ENCODE measurements at places on chromosomes 7 and 10.
A peak's percentile ranks its signal among the peaks of the same experiment; 100 is the strongest.

GRCh38 chr7:110938165-110938564 lies 152.8 kb upstream of the LRRN3 start:
- no peak for DNase-seq

- DNase-seq, result no peak
These were observed 197.7 kb downstream of the SEMA3A start for GRCh38 chr7:83996879-83997278.

DNA sequence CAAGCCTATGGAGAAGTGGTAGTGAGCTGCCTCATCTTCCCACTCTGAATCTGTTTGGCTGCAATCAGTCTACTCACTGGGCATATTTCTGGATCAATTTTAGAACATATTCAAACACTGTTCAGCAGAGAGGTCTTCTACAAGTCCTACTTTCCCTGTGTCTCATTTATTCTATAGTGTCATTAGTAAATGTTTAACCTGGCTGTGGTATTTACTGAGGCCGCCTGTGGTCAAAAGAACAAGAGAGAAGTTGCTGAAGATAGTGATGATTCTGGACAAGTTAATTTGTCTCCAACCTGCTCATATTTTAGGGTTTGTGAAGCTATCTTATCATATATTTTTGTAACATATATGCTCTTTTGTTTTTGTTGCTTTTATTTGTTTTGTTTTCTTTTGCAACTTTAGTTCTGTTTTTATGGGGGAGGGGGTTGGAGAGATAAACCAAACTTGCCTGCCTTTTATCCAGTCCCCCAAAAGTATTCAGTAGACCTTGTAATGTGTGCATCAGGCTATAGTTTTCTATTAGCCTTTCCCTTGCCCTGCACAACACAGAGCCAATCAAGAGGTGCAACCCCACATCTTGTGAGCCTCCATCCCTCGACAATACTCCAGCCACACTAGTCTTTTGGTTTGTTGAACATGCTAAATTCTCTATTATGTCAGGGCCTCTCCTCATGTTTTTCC lies 362.8 kb upstream of the MBL2 start:
- DNase-seq, result no peak

- no peak for DNase-seq
These were observed 42.0 kb upstream of the CYP2C18 start for GRCh38 chr10:94641480-94641879.

DNA sequence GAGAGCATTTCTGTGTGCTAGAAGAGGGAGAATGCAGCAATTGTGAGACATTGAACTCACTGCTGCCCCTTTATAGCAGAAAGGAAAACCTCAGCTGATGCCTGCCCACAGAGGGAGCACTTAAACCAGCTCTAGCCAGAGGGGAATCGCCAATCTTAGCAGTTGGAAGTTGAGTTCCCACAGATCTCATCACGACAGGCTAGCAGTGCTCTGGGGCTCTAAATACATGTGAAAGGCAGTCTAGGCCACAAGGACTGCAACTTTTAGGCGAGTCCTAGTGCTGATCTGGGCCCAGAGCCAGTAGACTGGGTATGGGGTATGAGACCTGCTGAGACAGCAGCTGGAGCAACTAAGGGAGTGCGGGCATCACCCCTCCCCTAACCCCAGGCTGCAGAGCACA lies 25.2 kb upstream of the PRR15 start:
- DNase-seq, result no peak

GRCh38 chr7:138565071-138565450 lies 105.0 kb downstream of the TRIM24 start:
- DNase-seq, result no peak

DNA sequence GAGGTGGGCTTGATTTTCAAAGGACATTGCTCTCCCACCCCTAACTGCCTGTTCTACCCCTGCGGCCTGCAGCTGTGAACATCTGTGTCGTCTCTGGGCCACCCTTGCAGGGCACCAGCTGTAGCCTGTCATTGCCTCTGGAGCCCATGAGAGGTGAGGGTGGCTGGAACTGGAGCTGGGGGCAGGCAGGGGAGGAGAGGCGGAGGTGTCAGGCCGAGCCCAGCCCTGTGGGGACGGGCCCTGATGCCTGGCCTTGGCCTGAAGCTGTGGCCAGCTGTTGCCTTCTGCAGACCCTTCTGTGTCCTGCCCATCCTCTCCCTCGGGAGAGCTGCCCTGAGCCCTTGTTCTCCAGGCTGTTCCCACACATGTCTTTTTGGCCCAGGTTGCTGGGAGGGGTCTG lies 44.5 kb downstream of the PALD1 start:
- DNase-seq, result no peak

DNA sequence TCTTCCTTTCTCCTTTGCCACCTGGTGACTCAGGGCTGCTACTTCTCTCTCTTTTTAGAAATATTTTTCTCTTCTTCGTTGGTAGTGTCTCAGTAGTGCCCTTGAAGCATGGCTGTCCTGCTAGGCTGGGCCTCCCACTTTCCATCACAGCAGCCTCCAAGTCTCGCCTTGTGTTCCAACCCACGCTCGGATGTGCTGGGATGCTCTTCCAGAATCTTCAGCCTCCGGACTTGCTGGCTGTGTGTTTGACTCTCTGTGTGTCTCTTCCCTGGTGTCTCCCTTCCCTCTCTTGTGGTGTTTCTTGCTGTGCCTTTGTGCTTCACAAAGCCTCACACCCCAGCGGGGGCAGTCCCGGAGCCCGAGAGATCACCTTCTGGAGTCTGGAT lies 100.5 kb downstream of the INPP5A start:
- DNase-seq, result no peak

DNA sequence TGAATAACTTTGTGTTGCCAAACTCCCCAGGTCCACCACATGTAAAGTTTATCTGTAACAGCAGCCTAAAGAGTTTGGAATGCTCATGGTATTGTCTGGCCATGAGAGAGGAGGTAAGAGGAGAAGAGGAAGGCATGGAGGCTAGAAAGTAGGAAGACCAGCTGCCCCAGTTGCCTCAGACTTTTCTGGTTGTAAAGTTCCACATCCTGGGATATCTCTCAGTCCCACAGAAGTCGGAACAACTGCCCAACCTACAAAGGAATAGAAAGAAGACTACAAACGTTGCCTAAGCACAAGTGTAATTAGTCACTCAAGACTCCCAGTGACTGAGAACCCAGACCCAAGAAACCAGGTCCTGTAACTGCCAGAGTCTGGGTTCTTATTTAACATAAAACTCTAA lies 47.3 kb downstream of the CREB3L2 start:
- no peak for DNase-seq

DNA sequence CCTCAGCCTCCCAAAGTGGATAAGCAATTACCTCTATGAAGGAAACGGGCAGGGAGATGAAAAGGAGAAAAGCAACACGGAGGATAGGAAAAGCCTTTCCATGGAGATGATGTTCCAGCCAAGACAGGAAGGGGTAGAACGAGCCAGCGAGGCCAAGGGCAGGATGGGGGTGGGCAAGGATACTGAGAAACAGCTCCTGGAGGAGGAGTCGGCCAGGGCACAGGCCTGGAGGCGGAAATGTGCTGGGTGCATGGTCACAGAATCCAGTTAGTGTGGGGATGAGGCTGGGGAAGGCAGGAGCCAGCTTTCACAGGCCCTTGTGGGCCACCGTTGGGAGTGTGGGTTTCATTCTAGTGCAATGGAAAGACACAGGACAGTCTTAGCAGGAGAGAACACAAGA lies 162.6 kb downstream of the JAZF1 start:
- no peak for DNase-seq

DNA sequence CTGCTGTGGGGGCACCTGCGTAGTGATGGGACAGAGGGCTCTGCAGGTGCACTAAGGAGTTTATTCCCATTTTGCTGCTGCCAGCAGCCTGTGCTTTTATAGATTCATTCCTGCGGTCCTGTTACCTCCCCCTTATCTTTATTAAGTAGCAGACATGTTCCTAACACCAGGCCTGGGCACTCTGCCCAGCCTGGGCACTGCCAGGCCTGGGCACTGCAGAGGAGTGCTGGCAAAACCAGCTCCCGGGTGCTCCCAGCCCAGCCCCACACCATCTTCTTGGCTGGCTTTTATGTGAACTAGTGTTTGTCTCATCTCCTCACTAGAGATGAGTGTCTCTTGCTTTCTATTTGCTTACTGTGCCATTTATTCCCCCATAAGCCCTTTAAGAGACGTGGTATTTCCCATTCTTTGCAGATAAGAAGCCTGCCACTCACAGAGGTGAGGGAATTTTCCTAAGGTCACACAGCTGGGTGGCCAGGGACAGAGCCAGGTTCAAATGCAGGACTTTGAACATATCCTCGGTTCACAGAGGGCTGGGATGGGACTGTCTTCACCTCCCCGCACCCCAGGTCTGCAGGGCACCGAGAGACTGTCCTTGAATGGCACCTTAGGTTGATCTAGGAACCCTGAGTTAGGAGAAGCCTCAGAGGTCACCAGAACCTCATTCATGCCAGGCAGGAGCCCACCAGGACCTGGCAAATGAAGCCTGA lies 14.6 kb upstream of the DRGX start:
- peak; percentile 80 for DNase-seq

GRCh38 chr7:157752832-157753291 lies 416.1 kb downstream of the DNAJB6 start:
- no peak for DNase-seq

GRCh38 chr7:141275350-141275749 lies 201.5 kb downstream of the TMEM178B start:
- no peak for DNase-seq

DNA sequence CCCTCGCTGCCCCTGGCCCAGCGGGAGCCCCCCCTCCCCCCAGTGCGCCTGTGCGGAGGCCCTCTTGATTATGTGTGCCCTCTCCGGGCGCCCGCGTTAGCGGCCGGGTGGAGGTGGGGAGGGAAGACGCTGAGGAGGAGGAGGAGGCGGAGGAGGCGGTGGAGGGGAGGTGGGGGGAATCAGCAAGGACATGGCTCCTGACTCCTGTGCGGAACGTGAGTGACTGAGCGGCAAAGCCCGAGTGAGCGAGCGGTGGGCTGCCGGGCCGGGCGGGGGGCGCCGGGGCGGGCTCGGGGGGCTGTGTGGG lies 201 bp downstream of the MLLT10 start:
- no peak for DNase-seq

DNA sequence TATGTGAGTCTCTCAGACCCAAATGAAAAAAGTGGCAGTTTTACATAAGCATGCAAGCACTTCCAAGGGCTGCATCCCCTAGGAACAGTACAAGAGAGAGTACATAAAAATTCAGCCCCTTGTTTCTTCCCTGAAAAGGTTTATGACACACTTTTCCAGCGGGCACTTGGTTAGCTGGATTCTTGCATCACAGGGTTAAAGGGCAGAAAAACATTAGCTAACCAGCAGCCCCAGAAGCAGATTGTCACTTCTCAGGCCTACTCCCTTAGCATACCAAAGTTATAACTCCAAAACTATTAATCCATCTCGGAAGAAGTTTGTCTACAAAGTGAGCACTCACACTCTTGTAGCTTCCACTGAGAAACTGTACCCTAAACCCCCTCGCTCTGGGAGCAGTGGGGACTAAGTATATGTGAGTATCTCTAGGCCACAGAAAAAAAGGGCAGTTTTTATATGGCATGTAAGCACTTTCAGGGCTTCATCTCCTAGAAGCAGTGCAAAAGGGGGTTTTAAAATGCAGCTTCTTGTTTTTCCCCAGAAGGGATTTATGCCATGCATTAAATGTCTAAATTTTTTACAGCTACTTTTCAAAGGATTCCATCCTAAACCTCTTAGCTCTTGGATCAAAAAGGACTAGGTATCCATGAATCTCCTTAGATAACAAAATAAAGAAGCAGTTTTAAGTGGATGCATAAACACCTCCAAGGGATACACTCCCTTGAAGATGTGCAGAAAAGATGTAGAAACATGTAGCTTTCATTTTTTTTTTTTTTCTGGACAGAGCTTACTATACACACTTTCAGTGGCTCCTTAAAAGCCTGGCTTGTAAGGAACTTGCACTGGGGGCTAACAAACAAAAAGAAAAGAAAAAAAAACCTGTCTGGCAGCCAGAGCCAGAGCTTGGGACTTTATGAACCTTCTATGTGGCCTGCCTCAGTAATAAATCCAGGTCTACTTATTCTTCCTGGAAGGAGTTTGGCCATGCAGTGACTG lies 956.7 kb downstream of the CCSER2 start:
- no peak for DNase-seq
